EL (cell line): ENCODE measurements at places on chromosomes 2 and 18.

- DNase-seq = peak; percentile 11
Measured at GRCh38 chr2:127479866-127480743, 46.2 kb downstream of the IWS1 start.

DNA sequence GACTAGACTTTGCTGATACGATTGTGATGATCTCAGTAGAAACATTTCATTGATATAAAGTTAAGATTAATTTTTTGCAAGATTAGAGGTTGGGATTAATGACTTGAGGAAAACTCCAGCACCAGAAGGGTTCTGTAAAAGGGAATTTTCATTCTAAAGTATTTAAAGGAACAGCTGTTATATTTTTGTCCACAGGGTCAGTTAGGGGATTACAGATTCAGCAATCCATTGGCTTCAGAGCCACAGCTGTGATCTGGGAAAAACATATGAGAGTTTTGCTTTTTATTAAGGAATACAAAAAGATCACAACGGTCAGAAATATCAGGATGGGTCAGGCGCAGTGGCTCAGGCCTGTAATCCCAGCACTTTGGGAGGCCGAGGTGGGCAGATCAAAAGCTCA, 19.6 kb upstream of the REV1 start:
- DNase-seq = no peak

- no peak for DNase-seq
Measured at GRCh38 chr2:55229221-55229620, 2.9 kb downstream of the CLHC1 start.

DNA sequence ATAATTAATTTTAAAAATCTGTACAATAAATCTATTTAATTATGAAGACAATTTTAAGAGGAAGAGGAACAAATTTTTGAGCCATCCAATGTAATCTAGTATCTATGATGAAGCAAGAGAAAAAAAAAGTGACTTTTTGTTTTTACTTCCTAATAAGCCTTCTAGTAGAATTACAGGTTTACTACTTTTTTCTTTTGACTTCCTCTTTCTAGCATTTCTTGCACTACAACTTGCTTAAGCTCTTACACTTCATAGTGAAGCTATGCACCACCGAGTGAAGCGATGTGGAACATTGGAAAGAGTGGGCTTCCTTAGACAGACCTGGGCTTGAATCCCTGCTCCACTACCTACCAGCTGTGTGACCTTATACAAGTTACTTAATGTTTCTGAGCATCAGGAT, 2.1 kb downstream of the SERPINB2 start:
- DNase-seq = no peak

DNA sequence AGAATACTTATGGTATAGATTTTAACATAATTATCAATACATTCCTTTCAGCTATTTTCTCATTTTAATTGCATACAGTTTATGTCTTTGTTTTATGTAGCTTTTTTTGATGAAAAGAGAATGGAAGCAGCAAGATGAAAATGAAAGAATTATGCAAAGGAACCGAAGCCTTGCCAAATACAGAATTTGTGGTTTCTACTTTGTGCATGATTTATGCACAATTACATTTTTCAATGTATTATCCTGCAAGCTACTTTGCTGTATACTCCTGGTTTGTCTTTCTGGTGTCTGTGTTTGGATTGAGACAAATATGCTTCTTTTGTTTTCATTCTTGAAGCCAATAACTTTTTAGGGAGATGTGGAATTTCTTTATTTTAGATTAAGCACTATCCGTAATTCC, 1642.6 kb upstream of the CELF4 start:
- no peak for DNase-seq

DNA sequence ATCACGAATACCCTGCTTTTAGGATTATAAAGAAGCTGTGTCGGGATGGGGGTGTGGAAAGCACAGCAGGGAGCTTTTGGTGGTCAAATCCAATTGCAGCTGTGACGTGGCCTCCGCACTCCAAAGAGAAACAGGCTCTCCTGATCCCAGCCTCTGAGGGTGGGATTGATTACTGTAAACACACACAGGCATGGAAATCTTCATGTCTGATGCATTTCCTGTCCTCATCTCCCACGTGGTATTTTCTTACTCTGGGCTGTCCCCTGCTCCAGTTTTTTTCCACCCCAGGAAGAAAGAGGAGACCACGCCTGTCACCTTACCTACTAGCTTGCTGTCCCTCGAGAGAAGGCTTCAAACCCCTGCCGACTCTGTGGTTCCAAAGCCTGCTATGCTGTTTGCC, 22.7 kb downstream of the RNF152 start:
- DNase-seq = peak; percentile 45

DNA sequence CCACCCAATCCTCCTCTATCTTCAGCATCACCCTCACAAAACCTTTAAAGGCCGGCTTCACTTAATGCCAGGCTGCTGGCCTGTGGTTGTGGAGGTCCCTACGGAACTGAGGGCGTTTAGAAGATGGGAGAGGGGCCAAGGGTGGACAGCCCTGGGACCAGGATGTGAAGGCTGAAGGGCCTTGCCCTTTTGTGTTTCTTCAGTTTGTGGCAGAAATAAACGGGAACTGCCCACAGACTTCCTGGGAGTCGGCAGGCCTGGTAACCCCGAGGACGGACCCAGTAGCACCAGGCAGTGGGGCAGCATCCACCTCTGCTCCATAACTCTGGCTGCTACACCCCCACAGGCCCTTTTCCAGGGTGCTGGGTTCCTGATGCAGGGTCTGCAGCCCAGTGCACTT, 51.3 kb downstream of the LYPD1 start:
- no peak for DNase-seq

GRCh38 chr2:67070826-67071225, 326.3 kb upstream of the ETAA1 start:
- no peak for DNase-seq

GRCh38 chr2:45919160-45919650, 267.7 kb downstream of the PRKCE start:
- DNase-seq = no peak

DNA sequence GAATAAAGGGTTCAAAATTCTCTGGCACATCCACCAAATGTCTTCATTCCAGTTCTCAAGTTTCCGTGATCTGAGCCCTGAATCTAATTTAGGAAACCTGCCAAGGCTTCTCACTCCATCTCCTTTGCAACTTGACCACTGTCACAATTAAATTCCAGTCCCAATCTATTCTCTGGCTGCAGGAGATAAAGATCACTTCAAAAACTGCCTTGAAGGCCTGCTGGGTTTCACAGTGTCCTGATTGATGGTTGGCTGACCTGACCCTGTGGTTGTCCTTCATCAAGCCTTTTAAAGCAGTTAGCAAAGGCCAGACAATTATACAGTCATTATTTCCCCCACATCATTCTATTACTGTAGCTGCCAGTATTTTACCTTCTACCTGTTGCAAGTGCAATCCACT, 60.3 kb upstream of the DNAJC10 start:
- DNase-seq = no peak

DNA sequence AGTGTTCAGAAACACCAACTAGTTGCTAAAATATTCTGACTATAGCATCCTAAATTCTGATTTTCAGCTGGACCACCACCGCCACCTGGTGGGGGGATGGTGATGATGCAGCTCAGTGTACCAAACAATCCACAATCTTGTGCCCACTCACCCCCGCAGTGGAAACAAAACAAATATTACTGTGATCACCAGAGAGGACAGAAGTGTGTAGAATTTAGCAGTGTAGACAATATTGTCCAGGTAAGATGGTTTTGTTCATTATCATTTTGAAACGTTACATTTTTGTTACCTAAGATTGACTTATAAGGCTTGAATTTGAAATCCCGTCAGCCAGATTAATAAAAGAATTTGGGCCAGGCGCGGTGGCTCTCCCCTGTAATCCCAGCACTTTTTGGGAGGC, 31.7 kb upstream of the UBXN4 start:
- peak; percentile 52 for DNase-seq

- DNase-seq = peak; percentile 72
Measured at GRCh38 chr2:219230059-219230540, 494 bp downstream of the ANKZF1 start.

- DNase-seq = no peak
Measured at GRCh38 chr2:239569401-239570090, 168.7 kb upstream of the HDAC4 start.

- DNase-seq = no peak
Measured at GRCh38 chr2:159029936-159030335, 61.5 kb downstream of the TANC1 start.

GRCh38 chr2:56107502-56108220, 76.1 kb upstream of the CCDC85A start:
- no peak for DNase-seq

GRCh38 chr2:61117534-61117933, 44.5 kb upstream of the C2orf74 start:
- peak; percentile 81 for DNase-seq

DNA sequence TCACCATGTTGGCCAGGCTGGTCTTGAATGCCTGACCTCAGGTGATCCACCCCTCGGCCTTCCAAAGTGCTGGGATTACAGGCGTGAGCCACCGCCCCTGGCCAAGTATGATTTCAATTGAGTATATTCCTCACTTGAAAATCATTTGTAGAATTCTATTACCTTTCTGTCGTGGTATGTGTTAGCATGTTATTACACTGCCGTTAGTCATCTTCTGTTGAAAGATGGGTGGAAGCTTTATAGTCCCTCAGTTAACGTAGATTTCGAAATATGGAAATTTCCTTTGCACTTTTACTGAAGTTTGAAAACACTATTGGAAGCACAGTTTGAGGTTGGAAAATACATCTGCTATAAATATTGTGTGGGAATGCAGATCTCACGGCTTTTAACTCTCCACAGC, 14.7 kb downstream of the NIFK start:
- peak; percentile 88 for DNase-seq

DNA sequence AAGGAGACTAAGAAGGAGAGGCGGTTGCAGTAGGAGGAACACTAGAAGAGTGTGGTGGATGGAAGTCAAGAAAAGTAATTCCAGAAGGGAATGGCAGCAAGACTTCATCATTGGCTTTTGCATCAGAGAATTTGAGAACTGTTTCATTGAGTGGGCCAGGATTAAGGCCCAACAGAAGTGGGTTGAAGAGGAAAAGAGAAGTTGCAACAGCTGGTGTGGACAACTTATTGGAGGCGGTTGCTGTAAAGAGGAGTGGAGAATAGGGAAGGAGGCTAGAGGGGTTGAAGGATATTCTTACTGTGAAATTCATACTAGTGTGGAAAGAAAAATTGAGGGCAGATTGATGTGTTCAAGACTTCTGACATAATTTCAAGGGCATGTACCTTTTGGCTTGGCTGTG, 168.7 kb upstream of the FN1 start:
- no peak for DNase-seq

DNA sequence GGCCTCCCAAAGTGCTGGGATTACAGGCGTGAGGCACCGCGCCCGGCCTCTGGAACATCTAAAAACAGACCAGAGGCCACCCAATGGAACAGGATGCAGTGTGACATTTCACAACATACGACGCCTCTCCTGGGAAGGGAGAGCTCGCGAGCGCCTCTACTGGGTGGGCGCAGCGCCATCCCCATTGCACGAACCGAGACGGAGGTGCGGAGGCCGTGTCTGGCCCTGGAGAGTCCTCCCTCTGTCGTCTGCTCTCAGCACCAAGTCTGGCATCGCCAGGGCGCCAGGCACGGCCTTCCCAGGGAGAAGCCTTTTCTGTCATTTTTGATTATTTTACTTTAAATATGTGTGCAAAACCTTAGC, 9.4 kb upstream of the GBX2 start:
- DNase-seq = peak; percentile 33

DNA sequence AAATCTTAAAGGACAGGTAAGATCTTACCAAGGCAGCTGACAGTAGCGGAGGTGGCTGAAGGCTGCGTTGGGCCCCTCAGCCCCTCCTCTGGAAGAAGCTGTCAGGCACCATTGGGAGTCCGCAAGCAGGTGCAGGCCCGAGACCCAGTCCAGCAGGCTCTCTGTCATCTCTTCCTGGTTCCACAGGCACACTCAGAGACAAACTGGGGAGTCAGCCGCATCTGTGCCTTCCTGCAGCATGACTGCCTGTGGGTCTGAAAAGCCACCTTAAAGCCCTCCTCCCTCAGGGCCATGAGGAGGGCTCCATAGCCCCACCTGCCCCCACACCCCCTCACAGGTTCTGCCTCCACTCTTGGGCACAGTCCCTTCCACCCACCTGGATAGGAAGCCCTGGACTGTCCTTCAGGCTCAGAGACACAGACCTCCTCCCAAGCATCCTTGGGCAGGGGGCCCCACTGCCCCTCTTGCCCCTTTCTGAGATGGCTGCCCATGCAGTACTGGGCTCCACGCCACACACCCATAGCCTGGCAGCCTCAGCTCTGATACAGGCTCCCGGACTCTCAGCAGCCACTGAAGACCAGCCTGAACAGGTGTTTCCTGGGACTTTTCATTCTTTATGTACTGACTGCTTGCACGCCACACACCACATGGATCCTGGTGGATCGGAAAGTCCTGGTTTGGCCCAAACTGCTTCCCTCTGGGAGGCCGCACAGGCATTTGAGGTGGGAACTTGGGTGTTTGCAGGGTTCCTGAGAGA, 239.8 kb downstream of the SEPTIN10 start:
- DNase-seq = no peak

GRCh38 chr2:58870704-58871103, 629.6 kb upstream of the FANCL start:
- DNase-seq = peak; percentile 14

DNA sequence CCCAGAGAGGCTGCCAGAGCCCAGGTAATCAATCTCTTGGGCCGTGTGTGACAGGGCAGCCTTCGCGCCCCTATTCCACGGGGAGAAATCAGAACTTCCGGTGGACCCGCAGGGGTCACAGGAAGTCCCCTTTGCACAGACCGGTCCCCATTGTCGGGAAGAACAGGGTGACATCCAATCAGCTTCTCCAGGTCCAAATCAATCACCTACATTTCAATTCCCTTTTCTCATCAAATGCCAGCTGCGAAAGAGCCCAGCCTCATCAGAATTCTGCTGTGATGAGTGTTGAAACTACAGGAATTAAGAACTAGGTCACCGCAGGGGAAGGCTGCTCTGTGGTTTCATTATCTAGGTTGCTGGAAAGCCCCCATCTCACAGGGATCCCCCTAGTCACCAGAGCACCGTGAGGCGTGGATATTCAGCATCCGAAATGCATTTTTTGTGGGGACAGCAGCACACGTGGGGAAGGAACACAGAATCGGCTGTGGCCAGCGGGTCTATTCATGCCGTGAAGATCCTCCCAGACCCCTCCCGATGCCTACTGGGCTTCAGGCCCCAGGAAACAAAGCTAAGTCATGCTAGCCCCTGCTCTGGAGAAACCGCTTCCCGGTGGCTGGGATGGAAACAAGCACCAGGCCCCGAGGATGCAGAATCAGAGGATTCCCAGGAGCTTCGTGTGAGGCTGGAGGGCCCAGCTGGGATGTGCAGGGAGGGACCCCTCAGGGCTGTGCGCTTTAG, 193.7 kb upstream of the ID2 start:
- no peak for DNase-seq
